ENCODE measurements at places on chromosomes 2 and 18. TPM values are rescaled to one million over a fixed set of nuclear protein-coding genes. Genes with fewer than 3 reads are reported as not detected.

DNA sequence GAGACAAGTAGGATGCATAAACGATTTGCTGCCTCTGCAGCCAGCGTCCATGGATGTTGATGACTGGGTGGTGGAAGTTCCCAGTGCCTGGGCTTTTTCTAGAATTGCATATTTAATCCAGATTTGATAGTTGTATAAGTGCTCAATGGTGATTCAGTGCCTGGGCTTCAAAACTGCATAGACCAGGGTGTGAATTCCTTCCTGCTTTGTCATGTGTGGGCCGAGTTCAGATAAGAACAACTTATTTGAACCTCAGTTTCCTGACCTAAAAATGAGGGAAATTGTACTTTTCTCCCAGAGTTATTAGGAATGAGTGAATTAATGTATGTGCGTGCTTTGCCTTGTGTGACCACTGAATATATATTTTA is 154.6 kb downstream of the WDSUB1 start:
- H3K4me3 ChIP-seq, result no peak overlapping the region
- no peaks in the 10 kb centered on the region for H3K36me3 ChIP-seq

GRCh38 chr2:191322828-191323506 is 77.8 kb downstream of the MYO1B start:
- no peak overlapping the region for H3K4me3 ChIP-seq
- H3K27ac ChIP-seq, result no peak overlapping the region
- H3K36me3 ChIP-seq, result no peaks in the 10 kb centered on the region
- no peaks in the 10 kb centered on the region for H3K27me3 ChIP-seq
- no peak for DNase-seq

GRCh38 chr18:2337552-2338141 is 233.7 kb downstream of the METTL4 start:
- no peaks in the 10 kb centered on the region for H3K36me3 ChIP-seq
- no peaks in the 10 kb centered on the region for H3K27me3 ChIP-seq
- no peaks in the 10 kb centered on the region for H3K4me1 ChIP-seq
- no peak overlapping the region for H3K27ac ChIP-seq
- DNase-seq, result no peak

DNA sequence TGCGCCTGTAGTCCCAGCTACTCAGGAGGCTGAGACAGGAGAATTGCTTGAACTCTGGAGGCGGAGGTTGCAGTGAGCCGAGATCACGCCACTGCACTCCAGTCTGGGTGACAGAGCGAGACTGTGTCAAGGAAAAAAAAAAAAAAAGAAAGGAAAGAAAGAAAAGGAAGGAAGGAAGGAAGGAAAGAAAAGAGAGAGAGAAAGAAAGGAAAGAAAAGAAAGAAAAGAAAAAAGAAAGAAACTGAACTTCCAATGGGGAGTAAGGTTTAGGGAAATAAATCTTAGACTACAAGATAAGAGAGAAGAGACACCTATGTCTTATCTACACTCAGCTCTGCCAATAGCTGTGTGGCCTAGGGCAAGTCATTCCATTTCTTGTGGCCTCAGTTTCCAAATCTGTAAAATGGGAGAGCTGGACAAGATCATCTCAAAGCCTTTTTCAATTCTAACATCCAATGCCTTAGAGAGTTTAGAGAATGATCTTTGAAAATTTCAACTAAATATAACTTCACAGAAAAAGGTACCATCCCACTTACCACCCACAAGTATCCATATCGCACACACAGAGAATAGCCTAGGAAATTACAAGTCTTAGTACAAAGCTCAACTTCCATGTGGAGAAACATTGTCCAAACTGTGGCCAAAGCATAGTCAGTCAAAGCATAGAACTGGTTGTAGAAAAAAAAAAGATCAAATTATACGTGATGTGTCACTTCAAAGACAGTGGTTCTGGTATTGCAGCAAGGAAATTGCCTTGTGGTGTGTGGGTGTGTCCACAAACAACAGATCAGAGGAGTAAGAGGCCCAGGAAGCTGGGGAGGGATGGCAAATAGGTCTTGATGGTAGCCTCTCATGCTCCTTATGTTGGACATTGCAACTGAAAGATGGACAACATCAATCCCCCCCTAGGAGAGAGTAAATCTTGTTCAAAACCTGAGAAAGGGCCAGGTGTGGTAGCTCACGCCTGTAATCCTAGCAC is 42.4 kb downstream of the SLC14A2 start:
- DNase-seq, result no peak
- H3K27me3 ChIP-seq, result no peaks in the 10 kb centered on the region
- H3K36me3 ChIP-seq, result no peaks in the 10 kb centered on the region
- no peak overlapping the region for H3K4me3 ChIP-seq
- H3K4me1 ChIP-seq, result no peaks in the 10 kb centered on the region

GRCh38 chr2:42029639-42030199 is 18.1 kb upstream of the PKDCC start:
- no peak overlapping the region for H3K27ac ChIP-seq
- no peak for DNase-seq
- no peaks in the 10 kb centered on the region for H3K36me3 ChIP-seq

DNA sequence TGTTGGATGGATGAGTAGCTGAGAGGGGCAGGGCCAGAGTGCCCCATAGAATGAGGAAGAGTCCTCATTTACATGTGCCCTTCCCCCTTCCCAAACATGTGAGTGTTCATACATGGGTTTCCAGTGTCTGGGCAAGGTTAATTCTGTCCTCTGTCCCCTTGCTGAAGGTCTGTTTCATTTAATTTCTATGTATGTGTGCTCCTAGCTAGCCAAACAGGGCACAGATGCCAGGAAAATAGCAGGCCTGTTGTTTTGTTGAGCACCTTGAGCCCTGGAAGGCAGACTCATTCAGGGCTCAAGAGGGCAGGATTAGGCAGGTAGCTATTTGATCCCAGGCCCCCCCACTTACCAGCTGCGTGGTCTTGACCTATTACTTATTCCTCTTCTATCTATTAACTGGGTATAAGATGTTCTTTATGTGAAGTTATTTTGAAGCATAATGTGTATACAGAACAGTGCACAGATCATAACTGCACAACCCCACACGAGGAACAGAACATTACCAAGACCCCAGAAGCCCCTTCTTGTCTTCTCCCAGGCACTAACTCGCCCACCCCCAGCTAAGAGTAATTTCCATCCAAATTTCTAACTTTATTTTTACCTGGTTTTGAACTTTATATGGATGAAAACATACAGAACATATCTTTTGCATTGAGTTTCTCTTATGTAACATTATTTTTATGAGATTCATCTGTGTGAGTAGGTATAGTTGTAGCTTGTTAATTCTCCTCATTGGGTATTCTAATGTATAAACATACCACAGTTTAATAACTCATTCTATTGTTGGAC is 164.3 kb downstream of the RPIA start:
- DNase-seq, result no peak
- H3K27me3 ChIP-seq, result no peaks in the 10 kb centered on the region
- no peak overlapping the region for H3K4me3 ChIP-seq

DNA sequence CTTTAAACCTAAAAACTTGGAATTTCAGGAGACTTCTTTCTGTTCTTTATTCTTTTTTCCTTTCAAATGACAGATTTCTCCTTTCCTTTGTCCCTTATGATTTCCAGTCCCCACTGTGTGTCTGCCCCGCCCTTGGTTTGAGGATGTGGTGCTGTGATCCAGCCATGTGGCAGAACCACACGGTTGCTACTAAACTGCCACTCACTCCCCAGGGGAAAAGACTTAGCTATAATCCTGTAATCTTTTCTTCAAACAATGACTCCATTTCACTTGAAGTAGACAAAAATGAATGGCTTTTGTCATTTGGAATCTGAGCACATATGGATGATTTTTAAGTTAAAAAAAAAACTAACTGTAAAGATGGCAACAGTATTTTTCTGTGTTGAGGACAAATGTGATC is 76.2 kb upstream of the STAM2 start:
- H3K4me1 ChIP-seq, result no peaks in the 10 kb centered on the region
- no peak overlapping the region for H3K4me3 ChIP-seq
- no peaks in the 10 kb centered on the region for H3K36me3 ChIP-seq
- no peak for DNase-seq

GRCh38 chr2:177258059-177258458 is 6.5 kb downstream of the NFE2L2 start:
- no peaks in the 10 kb centered on the region for H3K27me3 ChIP-seq
- no peaks in the 10 kb centered on the region for H3K36me3 ChIP-seq
- no peak overlapping the region for H3K4me3 ChIP-seq
- H3K27ac ChIP-seq, result no peak overlapping the region

The SOX11 gene
- 3.1 TPM for total RNA-seq

DNA sequence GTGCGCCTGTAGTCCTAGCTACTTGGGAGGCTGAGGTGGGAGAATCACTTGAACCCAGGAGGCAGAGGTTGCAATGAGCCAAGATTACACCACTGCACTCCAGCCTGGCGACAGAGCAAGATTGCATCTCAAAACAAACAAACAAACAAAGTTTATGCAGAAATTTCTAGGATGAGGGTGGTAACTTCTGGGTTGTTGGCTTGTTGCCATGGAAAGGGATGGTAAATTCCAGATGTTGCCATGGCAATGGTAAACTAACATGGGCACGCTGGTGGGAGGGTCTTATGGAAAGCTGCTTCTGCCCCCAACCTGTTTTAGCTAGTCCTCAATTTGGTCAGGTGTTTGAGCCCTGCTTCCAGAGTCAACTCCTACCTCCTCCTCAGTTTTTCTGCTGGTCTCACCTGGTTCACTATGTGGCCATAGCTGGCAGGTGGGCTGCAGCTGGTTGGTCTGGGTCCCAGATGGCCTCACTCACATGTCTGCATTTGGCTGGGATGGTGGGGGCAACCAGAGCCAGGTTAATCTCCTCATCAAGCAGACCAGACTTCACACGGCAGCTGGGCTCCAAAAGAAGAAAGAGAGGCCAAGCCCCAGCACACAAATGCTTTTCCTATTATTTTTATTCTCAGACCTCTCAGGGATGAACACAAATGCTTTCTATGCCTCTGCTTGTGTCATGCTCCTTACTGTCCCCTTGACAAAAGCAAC is 26.6 kb upstream of the TEX44 start:
- H3K4me3 ChIP-seq, result no peak overlapping the region
- DNase-seq, result no peak
- no peaks in the 10 kb centered on the region for H3K4me1 ChIP-seq
- no peaks in the 10 kb centered on the region for H3K36me3 ChIP-seq

DNA sequence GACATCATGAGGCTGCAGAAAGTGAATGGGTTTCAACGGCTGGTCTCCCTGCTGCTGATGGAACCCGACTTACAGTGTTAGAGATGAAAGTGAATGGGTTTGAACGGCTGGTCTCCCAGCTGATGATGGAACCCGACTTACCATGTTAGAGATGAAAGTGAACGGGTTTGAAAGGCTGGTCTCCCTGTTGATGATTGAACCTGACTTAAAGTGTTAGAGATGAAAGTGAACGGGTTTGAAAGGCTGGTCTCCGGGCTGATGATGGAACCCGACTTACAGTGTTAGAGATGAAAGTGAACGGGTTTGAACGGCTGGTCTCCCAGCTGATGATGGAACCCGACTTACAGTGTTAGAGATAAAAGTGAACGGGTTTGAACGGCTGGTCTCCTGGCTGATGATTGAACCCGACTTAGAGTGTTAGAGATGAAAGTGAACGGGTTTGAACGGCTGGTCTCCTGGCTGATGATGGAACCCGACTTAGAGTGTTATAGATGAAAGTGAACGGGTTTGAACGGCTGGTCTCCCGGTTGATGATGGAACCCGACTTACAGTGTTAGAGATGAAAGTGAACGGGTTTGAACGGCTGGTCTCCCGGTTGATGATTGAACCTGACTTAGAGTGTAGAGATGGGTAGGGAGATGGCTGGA is 76.1 kb upstream of the ALKAL2 start:
- no peaks in the 10 kb centered on the region for H3K27me3 ChIP-seq
- H3K27ac ChIP-seq, result no peak overlapping the region
- no peak for DNase-seq
- H3K36me3 ChIP-seq, result no peaks in the 10 kb centered on the region
- no peaks in the 10 kb centered on the region for H3K4me1 ChIP-seq

The CLEC4F gene
- total RNA-seq, result not detected

The SKA1 gene
- 0.68 TPM for total RNA-seq

- no peak for DNase-seq
- no peaks in the 10 kb centered on the region for H3K36me3 ChIP-seq
- H3K27me3 ChIP-seq, result no peaks in the 10 kb centered on the region
- H3K27ac ChIP-seq, result no peak overlapping the region
- H3K4me3 ChIP-seq, result no peak overlapping the region
These were observed 405.1 kb downstream of the NBAS start for GRCh38 chr2:15155959-15156574.

The LTBP1 gene
- total RNA-seq, result 34.2 TPM

- peak; percentile 46 for DNase-seq
- no peak overlapping the region for H3K4me3 ChIP-seq
- no peak overlapping the region for H3K27ac ChIP-seq
These were observed 24.6 kb downstream of the CROCC2 start for GRCh38 chr2:240930631-240931318.

The NYAP2 gene
- total RNA-seq, result not detected

GRCh38 chr18:23837591-23837990 is 148.3 kb downstream of the LAMA3 start:
- DNase-seq, result no peak
- H3K4me1 ChIP-seq, result no peaks in the 10 kb centered on the region
- no peak overlapping the region for H3K27ac ChIP-seq
- H3K27me3 ChIP-seq, result no peaks in the 10 kb centered on the region

The ARL6IP6 gene
- total RNA-seq, result 16.8 TPM

- no peaks in the 10 kb centered on the region for H3K36me3 ChIP-seq
- H3K27ac ChIP-seq, result no peak overlapping the region
- no peaks in the 10 kb centered on the region for H3K27me3 ChIP-seq
- H3K4me3 ChIP-seq, result no peak overlapping the region
- no peak for DNase-seq
- no peaks in the 10 kb centered on the region for H3K4me1 ChIP-seq
These were observed 24.4 kb upstream of the FRZB start for GRCh38 chr2:182890773-182891378.

DNA sequence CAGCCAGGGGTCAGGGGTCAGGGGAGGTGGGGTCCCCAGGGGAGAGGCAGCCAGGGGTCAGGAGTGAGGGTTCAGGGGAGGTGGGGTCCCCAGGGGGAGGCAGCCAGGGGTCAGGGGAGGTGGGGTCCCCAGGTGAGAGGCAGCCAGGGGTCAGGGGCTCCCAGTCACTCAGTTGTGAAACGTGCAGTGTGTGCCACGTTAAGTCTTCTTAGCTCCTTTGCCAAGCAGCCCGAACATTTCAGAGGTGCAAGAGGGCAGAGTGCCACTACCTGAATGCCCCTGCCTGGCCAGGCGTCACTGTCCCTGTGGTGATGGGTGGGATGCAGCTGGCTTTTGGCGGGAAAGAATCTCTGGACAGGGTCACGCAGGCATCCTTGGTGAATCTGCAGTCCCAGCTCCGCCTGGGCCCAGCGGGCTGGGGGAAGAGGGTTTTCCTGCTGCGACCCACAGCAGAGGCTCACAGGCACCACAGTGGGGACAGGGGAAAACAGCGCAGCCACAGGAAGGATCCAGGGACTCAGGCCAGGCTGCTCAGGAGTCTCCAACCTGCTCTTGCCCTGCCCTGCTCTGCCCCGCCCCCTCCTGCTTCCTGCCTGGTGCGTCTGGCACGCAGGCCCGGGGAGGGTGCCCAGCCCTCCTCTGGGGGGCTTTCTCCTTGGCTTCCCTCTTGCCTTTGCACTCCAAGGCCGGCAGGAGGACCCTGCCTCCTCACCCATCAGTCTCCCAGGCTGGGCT is 188.3 kb downstream of the TWIST2 start:
- no peak overlapping the region for H3K4me3 ChIP-seq
- H3K36me3 ChIP-seq, result no peaks in the 10 kb centered on the region
- no peak overlapping the region for H3K27ac ChIP-seq
- H3K27me3 ChIP-seq, result no peaks in the 10 kb centered on the region

The SERPINB11 gene
- total RNA-seq, result not detected

GRCh38 chr2:48415836-48416515 is 114.0 kb upstream of the STON1 start:
- H3K4me1 ChIP-seq, result peaks cover 6% of the 10 kb centered on the region
- no peak overlapping the region for H3K27ac ChIP-seq
- no peaks in the 10 kb centered on the region for H3K27me3 ChIP-seq
- H3K36me3 ChIP-seq, result no peaks in the 10 kb centered on the region
- no peak overlapping the region for H3K4me3 ChIP-seq
- no peak for DNase-seq
